ENCODE measurements at places on chromosomes 2 and 18. TPM values are rescaled to one million over a fixed set of nuclear protein-coding genes. Genes with fewer than 3 reads are reported as not detected.

GRCh38 chr18:45626330-45627203, 11.3 kb downstream of the SLC14A2 start:
- DNase-seq, result no peak

GRCh38 chr2:165149439-165149838, 54.4 kb downstream of the SCN3A start:
- no peak for DNase-seq

- no peak for DNase-seq
These were observed 39.0 kb downstream of the VAPA start for GRCh38 chr18:9952633-9953416.

GRCh38 chr2:240961910-240962299, 36.5 kb upstream of the SNED1 start:
- DNase-seq, result no peak

- DNase-seq, result no peak
These were observed 5.5 kb upstream of the MGAT4A start for GRCh38 chr2:98736464-98736889.

- DNase-seq, result peak; percentile 15
These were observed 370.0 kb downstream of the SLC4A3 start for GRCh38 chr2:219997341-219997851.

- no peak for DNase-seq
These were observed 131.1 kb downstream of the AFF3 start for GRCh38 chr2:100011272-100011731.

- no peak for DNase-seq
These were observed 11.2 kb upstream of the WIPF1 start for GRCh38 chr2:174608866-174609214.

DNA sequence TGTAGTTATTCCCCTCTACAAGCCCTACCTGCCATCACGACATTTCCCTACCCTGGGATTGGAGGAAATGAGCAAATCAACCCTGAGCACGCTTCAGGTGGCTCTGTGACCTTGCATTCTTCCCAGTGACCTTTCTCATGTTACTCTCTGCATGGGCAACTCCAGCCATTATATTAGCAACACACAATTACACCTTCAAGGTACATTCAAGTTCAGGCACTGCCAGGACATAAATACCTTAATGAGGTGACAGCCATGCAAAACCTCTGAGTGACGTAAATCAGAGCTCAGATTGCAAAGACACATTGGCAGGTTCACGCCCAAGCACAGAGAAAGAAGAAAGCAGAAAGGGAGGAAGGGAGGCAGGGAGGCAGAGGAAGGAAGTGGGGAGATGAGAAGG, 68.7 kb upstream of the ALK start:
- DNase-seq, result no peak

DNA sequence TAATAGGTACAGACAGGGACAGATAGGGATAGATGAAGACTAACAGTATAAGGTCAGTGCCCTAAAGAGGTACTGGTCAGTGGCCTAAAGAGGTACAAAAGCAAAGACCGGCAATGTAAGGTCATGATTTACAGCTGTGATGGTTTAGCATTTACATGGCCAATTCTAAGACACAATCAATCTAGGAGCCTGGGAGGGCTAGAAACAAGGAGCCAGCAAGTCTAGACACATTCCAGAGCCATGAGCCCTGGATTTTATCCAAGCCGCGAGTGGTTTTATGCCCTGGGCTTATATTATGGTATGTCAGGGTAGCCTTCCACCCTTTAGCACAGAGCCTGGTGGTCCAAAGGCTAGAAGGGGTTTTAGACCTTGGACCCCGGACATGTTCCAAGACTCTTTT, 124.2 kb downstream of the CBLN2 start:
- DNase-seq, result no peak

GRCh38 chr2:147006736-147007141, 838.1 kb upstream of the ACVR2A start:
- no peak for DNase-seq

- DNase-seq, result no peak
These were observed 46.6 kb downstream of the CCDC138 start for GRCh38 chr2:108833219-108833618.

- no peak for DNase-seq
These were observed 199.8 kb downstream of the KCNE4 start for GRCh38 chr2:223251656-223252229.

GRCh38 chr2:231464576-231465540, 574 bp upstream of the NCL start:
- peak; percentile 98 for DNase-seq

- DNase-seq, result no peak
These were observed 111.3 kb downstream of the DOCK10 start for GRCh38 chr2:224930990-224931389.

DNA sequence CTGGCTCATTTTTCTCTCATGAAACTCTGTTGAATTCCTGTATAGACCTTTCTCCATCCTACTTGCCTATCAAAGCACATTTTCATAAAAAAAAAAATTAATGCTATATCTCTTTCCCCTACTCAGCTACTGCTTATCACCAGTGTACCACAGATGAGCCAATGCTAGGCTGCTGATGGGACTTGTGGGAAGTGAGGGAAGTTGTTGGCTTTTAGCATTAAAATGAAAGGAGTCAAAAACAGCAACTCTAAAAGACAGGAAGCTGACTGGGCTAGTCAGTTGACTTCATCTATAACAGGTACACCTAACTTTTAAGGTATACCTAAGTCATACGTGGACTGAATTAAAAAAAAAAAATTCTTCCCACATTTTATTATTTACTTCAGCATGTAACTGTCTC, 102.1 kb downstream of the FAM117B start:
- no peak for DNase-seq

GRCh38 chr2:174575124-174575776, 22.4 kb downstream of the WIPF1 start:
- no peak for DNase-seq

GRCh38 chr2:99898336-99899048, 243.9 kb downstream of the AFF3 start:
- no peak for DNase-seq

- no peak for DNase-seq
These were observed 45.6 kb upstream of the PCBP1 start for GRCh38 chr2:70041663-70042062.

- no peak for DNase-seq
These were observed 62.6 kb downstream of the MOGAT1 start for GRCh38 chr2:222733846-222734702.

DNA sequence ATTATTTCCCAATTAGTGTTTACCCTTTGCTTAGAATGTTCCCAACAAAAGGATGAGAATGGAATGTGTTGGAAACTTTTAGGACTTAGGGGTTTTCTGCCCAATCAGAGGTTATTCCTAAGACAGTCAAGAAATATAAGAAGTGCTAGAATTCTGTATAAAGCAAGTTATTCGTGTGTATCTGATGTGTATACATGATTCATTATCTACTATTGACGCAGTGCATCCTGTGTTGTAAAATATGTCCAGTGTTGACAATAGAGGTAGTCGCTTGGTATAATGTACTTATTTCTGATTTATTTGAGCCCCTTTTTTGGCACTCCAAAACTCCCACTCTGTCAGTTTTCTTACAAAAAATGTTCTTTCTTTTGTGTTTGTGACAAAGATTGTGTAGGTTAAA, 881 bp downstream of the PIKFYVE start:
- DNase-seq, result no peak

- no peak for DNase-seq
These were observed 5.0 kb upstream of the SERPINB2 start for GRCh38 chr18:63882333-63883141.

DNA sequence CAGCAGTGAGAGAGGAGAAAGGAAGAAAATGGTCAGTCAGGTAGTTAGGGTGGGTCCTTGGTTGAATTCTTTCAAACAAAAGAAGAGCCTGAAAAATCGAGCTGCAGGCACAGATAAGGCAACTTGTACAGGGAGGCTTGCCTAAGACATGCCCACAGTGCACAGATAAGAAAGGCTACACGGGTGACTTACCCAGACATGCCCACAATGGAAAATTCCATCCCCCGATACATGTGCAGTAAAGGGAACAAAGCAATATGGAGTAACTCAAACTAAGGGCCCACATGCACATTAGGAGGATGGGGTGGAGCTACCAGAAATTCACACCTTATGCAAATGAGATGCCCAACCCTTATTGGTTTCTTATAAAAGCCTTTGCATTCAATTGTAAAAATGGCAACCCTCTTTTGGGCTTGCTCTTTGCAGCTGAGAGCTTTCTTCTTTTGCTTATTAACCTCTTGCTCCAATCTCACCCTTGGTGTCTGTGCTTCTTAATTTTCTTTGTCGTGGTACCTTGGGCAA, 110.3 kb upstream of the RMP24 start:
- no peak for DNase-seq

- no peak for DNase-seq
These were observed 338.3 kb downstream of the GULP1 start for GRCh38 chr2:188629753-188630527.

- no peak for DNase-seq
These were observed 118.9 kb downstream of the CCDC102B start for GRCh38 chr18:68916734-68917133.

GRCh38 chr18:28357766-28358401, 181.0 kb upstream of the CDH2 start:
- DNase-seq, result no peak

- peak; percentile 57 for DNase-seq
These were observed 41.6 kb downstream of the KCNE4 start for GRCh38 chr2:223093436-223094241.

SLC5A7 gene
- polyA plus RNA-seq, result 0.04 TPM

GALM gene
- 11.9 TPM for polyA plus RNA-seq

POMC gene
- 6.1 TPM for polyA plus RNA-seq

PAIP2B gene
- polyA plus RNA-seq, result 7.2 TPM

LAMA1 gene
- 0.75 TPM for polyA plus RNA-seq

RAB27B gene
- 0.03 TPM for polyA plus RNA-seq

SP140 gene
- polyA plus RNA-seq, result 0.17 TPM

ZEB2 gene
- polyA plus RNA-seq, result 26.0 TPM

SKOR2 gene
- polyA plus RNA-seq, result not detected

ADRA2B gene
- polyA plus RNA-seq, result 5.2 TPM

LOXHD1 gene
- 0.51 TPM for polyA plus RNA-seq

ABI2 gene
- polyA plus RNA-seq, result 12.9 TPM

ZC3H6 gene
- 16.8 TPM for polyA plus RNA-seq

IGFBP5 gene
- polyA plus RNA-seq, result 67.1 TPM

Measured in heart right ventricle (tissue), 16 donors.